Breast epithelium (tissue), 4 donors: ENCODE measurements at places on chromosomes 1 and 21. TPM values are rescaled to one million over a fixed set of nuclear protein-coding genes. Genes with fewer than 3 reads are reported as not detected.
A peak's percentile ranks its signal among the peaks of the same experiment; 100 is the strongest.

GRCh38 chr1:37128091-37128490, 93.8 kb upstream of the GRIK3 start:
- no peak for DNase-seq
- H3K4me3 ChIP-seq: no peak overlapping the region
- H3K4me1 ChIP-seq: no peaks in the 10 kb centered on the region
- H3K27me3 ChIP-seq: peaks cover 7% of the 10 kb centered on the region
- no peak overlapping the region for H3K27ac ChIP-seq

GRCh38 chr1:246404078-246404477, 103.0 kb downstream of the SMYD3 start:
- no peaks in the 10 kb centered on the region for H3K27me3 ChIP-seq
- no peaks in the 10 kb centered on the region for H3K36me3 ChIP-seq
- DNase-seq: no peak
- H3K4me1 ChIP-seq: no peaks in the 10 kb centered on the region
- no peak overlapping the region for H3K4me3 ChIP-seq
- no peak overlapping the region for H3K27ac ChIP-seq

- H3K4me1 ChIP-seq: no peaks in the 10 kb centered on the region
- no peaks in the 10 kb centered on the region for H3K27me3 ChIP-seq
- H3K27ac ChIP-seq: no peak overlapping the region
- H3K4me3 ChIP-seq: no peak overlapping the region
- no peak for DNase-seq
- H3K36me3 ChIP-seq: no peaks in the 10 kb centered on the region
These were observed 37.2 kb downstream of the KANK4 start for GRCh38 chr1:62281922-62282555.

GRCh38 chr1:36322041-36322785, 1.2 kb downstream of the EVA1B start:
- H3K4me1 ChIP-seq: peaks cover 3% of the 10 kb centered on the region
- no peaks in the 10 kb centered on the region for H3K36me3 ChIP-seq
- peak overlapping the region; percentile 80 for H3K4me3 ChIP-seq
- no peak for DNase-seq
- no peaks in the 10 kb centered on the region for H3K27me3 ChIP-seq
- H3K27ac ChIP-seq: peak overlapping the region; percentile 96

- no peak overlapping the region for H3K4me3 ChIP-seq
- no peaks in the 10 kb centered on the region for H3K4me1 ChIP-seq
- no peak for DNase-seq
These were observed 13.2 kb upstream of the MAP1LC3C start for GRCh38 chr1:242011894-242012660.

- H3K27ac ChIP-seq: no peak overlapping the region
- no peaks in the 10 kb centered on the region for H3K27me3 ChIP-seq
- no peaks in the 10 kb centered on the region for H3K4me1 ChIP-seq
- no peaks in the 10 kb centered on the region for H3K36me3 ChIP-seq
These were observed 31.5 kb downstream of the LYST start for GRCh38 chr1:235835226-235835625.

GRCh38 chr1:78607334-78607927, 12.8 kb upstream of the IFI44L start:
- no peaks in the 10 kb centered on the region for H3K4me1 ChIP-seq
- no peaks in the 10 kb centered on the region for H3K27me3 ChIP-seq
- no peak overlapping the region for H3K27ac ChIP-seq
- no peaks in the 10 kb centered on the region for H3K36me3 ChIP-seq
- DNase-seq: no peak

DNA sequence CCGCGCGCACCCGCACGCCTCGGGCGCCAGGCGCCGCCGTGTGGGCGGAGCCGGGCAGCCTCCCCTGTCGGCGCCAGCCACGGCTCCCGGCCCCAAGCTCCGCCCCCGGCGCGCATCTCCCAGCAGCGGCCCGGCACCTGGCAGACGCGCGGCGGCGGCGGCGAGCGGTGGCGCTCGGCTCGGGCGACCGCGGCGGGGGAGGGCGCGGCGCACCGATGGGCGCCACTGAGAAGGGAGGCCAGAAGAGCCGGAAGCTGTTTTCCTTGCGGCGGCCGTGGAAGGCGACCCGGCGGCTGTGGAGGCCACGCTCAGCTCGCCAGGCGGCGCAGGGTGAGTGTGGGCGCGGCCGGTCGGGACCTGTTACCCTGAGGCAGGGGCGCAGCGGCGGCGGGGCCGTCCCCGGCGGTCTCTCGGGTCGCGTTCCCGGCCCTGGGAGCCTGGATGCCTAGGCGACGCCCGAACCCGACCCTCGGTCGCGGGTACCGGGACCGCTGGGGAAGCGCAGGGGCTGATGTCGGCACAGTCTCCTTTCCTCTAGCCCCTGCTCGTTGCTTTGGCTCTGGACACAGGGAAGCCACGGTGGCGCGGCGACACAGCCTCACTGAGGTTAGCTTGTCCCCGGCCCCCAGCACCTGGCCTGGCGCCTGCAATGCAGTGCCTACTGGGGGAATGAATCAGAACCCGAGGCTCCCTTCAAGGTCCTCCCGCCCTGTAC, 54.9 kb upstream of the DNAJC6 start:
- no peaks in the 10 kb centered on the region for H3K36me3 ChIP-seq
- H3K27me3 ChIP-seq: no peaks in the 10 kb centered on the region
- peaks cover 5% of the 10 kb centered on the region for H3K4me1 ChIP-seq
- peak overlapping the region; percentile 78 for H3K4me3 ChIP-seq
- H3K27ac ChIP-seq: peak overlapping the region; percentile 73
- peak; percentile 57 for DNase-seq

GRCh38 chr1:214199585-214199984, 81.4 kb upstream of the SMYD2 start:
- H3K4me3 ChIP-seq: no peak overlapping the region
- no peak for DNase-seq
- no peak overlapping the region for H3K27ac ChIP-seq
- H3K27me3 ChIP-seq: no peaks in the 10 kb centered on the region

DNA sequence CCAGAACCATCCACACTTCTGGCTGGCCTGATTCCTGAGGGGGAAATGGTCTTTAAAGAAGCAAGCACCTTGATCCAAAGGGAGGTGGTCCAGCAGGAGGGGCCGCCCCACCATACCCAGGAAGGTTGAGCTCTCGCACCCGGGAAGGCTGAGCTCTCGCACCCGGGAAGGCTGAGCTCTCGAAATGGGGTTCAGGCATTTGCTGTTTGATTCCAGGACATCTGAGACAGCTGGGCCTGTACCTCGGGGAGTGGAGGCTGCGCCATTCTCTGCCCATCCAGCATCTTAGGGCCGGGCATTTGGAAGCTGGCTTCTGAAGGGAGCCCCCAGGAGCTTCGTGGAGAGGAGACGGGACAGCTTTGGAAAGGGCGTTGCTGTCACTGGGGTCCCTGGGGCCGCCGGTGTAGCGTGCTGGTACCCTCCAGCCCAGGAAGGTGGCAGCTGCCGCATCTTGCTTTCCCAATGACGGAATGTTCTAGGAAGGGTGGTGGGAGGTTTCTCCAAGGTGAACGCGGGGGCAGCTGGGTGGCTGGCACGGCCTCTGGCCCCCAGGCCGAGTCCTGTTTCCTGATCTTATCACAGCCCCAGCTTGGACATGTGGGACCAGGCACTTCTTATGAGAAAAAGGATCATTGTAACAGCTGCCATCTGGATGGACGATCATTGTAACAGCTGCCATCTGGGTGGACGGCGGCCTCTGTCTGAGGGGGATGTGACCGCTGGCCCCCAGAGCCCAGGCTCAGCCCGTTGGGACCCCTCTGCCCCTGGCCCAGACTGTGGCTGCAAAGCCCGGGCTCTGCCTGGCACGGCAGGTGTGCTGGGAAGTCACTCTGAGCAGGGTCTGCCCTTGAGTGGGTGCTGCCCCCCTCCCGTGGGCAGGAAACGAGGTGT, 61.6 kb downstream of the COL18A1 start:
- peak overlapping the region; percentile 20 for H3K27ac ChIP-seq
- H3K4me1 ChIP-seq: peaks cover 9% of the 10 kb centered on the region

DNA sequence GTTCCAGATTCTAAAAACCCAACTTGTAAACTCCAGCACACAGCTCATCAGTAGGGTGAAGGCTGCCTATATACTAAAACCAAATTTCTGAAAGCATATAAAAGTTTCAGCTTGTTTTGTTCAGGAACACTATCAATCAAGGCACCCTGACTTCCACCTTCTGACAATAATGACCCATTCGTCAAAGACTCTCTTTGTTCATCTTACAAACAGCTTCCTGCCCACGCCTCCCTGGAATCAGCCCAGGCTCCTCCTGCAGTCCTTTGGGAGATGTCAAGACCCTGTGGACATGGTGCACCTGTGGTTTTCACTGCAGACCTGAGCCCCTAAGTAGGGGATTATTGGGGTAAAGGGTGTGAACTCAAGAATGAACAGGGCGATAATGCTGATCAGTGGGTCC, 178.9 kb upstream of the CAMK1G start:
- no peaks in the 10 kb centered on the region for H3K36me3 ChIP-seq
- H3K4me1 ChIP-seq: peaks cover 3% of the 10 kb centered on the region
- H3K27me3 ChIP-seq: no peaks in the 10 kb centered on the region
- no peak for DNase-seq
- H3K27ac ChIP-seq: peak overlapping the region; percentile 82

DNA sequence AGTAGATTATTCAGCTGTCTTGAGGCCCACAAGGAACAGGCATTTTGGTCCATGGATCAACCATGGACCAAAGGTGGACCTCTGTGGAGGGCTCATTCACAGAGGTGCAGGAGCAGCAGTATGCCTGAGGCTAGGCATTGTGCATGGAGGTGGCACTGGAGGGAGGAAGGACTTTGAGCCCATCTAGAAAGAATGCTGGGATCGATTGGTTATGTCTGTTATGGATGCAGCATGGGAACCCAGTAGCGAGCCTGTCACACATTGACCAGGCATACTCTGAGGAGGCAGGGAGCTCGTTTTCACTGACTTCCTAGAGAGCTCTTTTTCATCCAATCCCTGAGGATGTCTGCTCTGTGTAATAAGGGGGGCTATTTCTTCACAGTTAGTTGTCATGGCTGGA, 75.5 kb downstream of the KCNN3 start:
- no peaks in the 10 kb centered on the region for H3K36me3 ChIP-seq
- DNase-seq: no peak
- H3K27me3 ChIP-seq: no peaks in the 10 kb centered on the region
- no peaks in the 10 kb centered on the region for H3K4me1 ChIP-seq

DNA sequence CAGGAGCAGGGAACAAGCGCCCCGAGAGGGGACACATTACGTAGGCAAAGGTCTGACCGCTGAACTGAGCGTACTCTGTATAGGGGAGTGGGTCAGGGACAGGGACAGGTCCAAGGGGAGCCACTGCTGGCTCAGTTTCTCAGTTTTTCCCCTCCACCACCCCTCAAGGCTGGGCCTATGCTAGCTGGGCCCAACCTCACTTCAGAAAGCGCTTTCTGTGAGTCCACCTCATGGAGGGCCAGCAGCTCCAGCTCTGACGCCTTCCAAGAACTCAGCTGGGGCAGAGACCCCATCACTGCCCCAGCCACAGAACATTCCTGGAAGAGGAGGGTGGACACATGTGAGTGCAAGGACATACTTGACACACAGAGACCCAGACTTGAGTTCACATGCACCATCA, 242.0 kb downstream of the FOXD2 start:
- no peak overlapping the region for H3K27ac ChIP-seq
- no peaks in the 10 kb centered on the region for H3K4me1 ChIP-seq
- no peaks in the 10 kb centered on the region for H3K36me3 ChIP-seq
- H3K27me3 ChIP-seq: no peaks in the 10 kb centered on the region
- H3K4me3 ChIP-seq: no peak overlapping the region

- H3K27ac ChIP-seq: no peak overlapping the region
- DNase-seq: no peak
- no peaks in the 10 kb centered on the region for H3K36me3 ChIP-seq
- no peaks in the 10 kb centered on the region for H3K4me1 ChIP-seq
- no peak overlapping the region for H3K4me3 ChIP-seq
These were observed 24.8 kb upstream of the TTC34 start for GRCh38 chr1:2826316-2826715.

- H3K4me3 ChIP-seq: no peak overlapping the region
- no peaks in the 10 kb centered on the region for H3K36me3 ChIP-seq
- H3K27me3 ChIP-seq: no peaks in the 10 kb centered on the region
- DNase-seq: no peak
These were observed 20.8 kb upstream of the TENT5C start for GRCh38 chr1:117585086-117585485.

DNA sequence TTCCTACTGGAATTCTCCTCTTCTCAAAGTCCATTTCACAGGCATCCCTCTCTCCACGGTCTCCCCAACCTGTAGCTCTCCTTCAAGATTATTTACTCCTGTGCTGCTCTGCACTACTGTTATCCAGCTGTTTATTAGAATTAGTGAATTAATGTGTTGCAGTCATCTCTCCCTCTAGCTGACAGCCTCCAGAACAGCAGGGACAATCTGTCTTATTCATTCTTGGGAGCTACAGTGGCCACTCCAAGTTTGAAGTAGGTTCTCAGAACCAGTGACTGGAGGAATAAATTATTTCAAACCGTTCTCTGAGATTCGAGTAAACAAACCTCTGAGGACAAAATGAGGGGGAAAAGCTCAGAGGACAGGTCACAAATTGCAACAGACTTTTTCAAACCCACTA, 330.9 kb downstream of the RRAGC start:
- H3K27ac ChIP-seq: no peak overlapping the region
- no peaks in the 10 kb centered on the region for H3K4me1 ChIP-seq
- DNase-seq: no peak
- no peak overlapping the region for H3K4me3 ChIP-seq

DNA sequence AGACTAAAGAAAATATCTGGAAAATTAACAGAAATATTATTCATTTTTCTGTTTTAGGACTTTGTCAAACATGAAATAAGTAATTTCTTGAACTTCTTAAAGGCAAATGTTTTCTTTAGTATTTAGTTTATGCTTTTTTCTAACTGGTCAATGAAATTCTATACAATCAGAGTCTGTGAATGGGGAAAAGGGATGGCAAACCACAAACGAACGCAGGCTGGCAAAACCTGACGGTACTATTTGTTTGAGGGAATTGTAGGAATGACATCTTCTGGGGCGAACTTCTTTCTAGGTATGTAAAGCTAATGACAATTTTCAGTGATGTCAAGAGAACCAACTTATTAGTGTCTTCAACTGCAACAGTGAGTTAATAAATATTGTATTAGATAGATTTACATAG, 156.0 kb downstream of the SIPA1L2 start:
- H3K36me3 ChIP-seq: no peaks in the 10 kb centered on the region
- no peaks in the 10 kb centered on the region for H3K27me3 ChIP-seq
- H3K27ac ChIP-seq: no peak overlapping the region
- H3K4me3 ChIP-seq: no peak overlapping the region
- no peak for DNase-seq
- no peaks in the 10 kb centered on the region for H3K4me1 ChIP-seq

DNA sequence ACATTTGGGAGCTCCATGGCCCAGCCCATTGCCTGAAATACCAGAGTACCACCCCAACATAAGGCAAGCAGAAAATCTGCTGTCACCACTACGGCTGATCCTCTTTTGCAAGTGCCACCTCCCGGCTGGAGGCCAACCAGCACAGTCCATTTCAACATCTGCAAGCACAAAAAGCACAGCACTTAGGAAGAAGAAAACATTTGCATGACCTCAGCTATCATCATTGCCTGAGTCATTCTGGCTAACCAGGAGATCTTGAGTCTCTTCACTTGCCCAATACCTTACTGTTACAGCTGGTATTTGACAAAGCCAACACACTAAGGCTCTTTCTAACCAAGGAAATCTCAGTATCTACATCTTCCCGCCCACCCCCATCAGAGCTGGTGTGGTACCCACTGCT, 55.9 kb downstream of the NEK7 start:
- H3K4me3 ChIP-seq: no peak overlapping the region
- no peaks in the 10 kb centered on the region for H3K27me3 ChIP-seq
- no peak overlapping the region for H3K27ac ChIP-seq
- H3K36me3 ChIP-seq: no peaks in the 10 kb centered on the region
- no peak for DNase-seq

Gene OR2T29
- not detected for total RNA-seq

Gene GUCA2A
- total RNA-seq: not detected

Gene CFHR1
- total RNA-seq: not detected

Gene SV2A
- 2.2 TPM for total RNA-seq

Gene SLAMF6
- 1.1 TPM for total RNA-seq

Gene CASQ2
- 2.1 TPM for total RNA-seq

Gene LRRC53
- total RNA-seq: not detected

Gene KCNQ4
- 0.32 TPM for total RNA-seq

Gene AMPD2
- total RNA-seq: 68.2 TPM

Gene UMODL1
- total RNA-seq: not detected

Gene LUZP1
- total RNA-seq: 24.6 TPM
